Karpas-422 (cell line): ENCODE measurements at places on chromosomes 6 and 20. TPM values are rescaled to one million over a fixed set of nuclear protein-coding genes. Genes with fewer than 3 reads are reported as not detected.

DNA sequence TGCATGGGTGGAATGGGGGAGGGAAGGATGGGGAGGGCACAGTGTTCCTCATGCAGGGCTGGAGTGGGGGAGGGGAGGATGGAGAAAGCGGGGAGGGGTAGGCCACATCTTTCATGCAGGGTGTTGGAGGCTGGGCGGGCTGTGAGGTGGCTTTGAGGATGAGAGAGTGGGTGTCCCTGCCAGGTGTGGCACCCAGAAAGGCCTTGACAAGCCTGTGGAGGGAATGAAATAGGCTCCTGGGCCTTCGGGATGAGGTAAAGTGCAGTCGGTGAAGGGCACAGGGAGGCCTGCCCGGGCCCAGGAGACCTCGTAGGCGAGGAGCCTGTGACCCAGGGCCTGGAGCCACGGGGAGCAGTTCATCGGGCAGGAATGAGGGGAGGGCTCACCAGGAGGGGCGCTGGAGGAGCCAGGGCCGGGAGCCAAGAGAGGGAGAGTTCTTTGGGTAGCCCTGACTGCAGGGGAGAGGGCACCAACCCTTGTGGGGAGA, 7.6 kb downstream of the CEBPB start:
- peaks cover under 1% of the 10 kb centered on the region; the same call in 1 of the 2 replicates for H3K4me1 ChIP-seq
- no peak overlapping the region for H3K4me3 ChIP-seq
- H3K27me3 ChIP-seq: no peaks in the 10 kb centered on the region
- DNase-seq: no peak
- H3K27ac ChIP-seq: no peak overlapping the region
- no peaks in the 10 kb centered on the region for H3K36me3 ChIP-seq

DNA sequence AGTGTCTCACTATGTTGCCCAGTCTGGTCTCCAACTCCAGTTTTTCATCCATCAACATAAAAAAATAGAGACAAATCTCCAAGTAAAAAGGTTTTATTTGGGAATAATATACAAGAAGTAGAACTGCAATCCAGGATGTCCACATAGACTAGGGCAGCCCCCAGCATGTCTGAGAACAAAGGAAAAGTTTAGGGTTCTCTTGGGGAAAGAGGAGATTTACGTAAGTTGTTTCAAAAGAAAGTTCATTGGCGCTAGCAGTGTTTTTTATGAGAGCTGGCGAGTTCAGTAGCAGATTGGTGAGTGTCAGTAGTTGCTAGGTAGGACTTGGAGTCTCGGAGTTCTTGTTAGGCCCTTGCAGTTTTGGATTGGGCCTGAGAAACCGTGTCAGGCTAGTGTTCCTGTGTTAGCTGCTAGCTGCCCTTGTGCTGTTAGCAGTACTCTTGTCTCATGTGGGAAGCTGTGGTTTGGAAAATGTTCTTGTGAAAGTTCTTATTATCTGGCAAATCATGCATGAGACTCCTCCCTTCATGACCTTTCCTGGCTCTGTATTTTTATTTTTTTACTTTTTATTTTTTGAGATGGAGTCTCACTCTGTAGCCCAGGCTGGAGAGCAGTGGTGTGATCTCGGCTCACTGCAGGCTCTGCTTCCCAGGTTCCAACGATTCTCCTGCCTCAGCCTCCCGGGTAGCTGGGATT, 24.7 kb downstream of the TTLL9 start:
- H3K4me3 ChIP-seq: no peak overlapping the region
- H3K4me1 ChIP-seq: peaks cover 7% of the 10 kb centered on the region
- H3K27me3 ChIP-seq: no peaks in the 10 kb centered on the region
- H3K36me3 ChIP-seq: no peaks in the 10 kb centered on the region

GRCh38 chr6:89581689-89582088, 56.9 kb downstream of the LYRM2 start:
- H3K4me1 ChIP-seq: no peaks in the 10 kb centered on the region
- no peaks in the 10 kb centered on the region for H3K36me3 ChIP-seq
- DNase-seq: no peak
- no peak overlapping the region for H3K4me3 ChIP-seq

- H3K27ac ChIP-seq: no peak overlapping the region
- no peaks in the 10 kb centered on the region for H3K36me3 ChIP-seq
- DNase-seq: peak; percentile 90
- peak overlapping the region; percentile 51; the same call in 1 of the 2 replicates for H3K4me3 ChIP-seq
- peaks cover 25% of the 10 kb centered on the region for H3K4me1 ChIP-seq
Observed at GRCh38 chr6:107716688-107717089, 107.4 kb downstream of the SCML4 start.

DNA sequence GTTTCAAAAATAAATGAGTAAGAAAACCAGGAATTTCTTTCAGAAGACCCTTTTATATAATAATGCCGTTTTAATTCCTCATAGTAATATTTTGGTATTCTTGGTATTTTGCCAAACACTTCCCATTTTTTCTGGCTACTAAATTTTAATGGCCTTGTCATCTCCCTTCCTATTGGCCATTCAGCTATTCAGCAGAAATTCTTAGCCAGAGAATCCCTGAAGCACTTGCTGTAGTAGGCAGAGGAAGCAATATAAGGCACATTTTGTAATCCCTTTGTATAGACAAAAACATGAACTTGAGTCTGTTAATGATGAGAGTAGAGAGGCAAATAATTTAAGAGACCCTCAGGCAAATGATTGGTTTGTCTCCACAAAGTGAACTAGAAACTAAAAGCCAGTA, 118.4 kb upstream of the LAMP5 start:
- H3K27ac ChIP-seq: no peak overlapping the region
- H3K4me1 ChIP-seq: peaks cover 4% of the 10 kb centered on the region
- no peaks in the 10 kb centered on the region for H3K27me3 ChIP-seq
- no peak overlapping the region for H3K4me3 ChIP-seq
- no peak for DNase-seq

- no peak overlapping the region for H3K27ac ChIP-seq
- DNase-seq: no peak
- no peaks in the 10 kb centered on the region for H3K4me1 ChIP-seq
Observed at GRCh38 chr20:11551479-11551878, 366.2 kb upstream of the BTBD3 start.

DNA sequence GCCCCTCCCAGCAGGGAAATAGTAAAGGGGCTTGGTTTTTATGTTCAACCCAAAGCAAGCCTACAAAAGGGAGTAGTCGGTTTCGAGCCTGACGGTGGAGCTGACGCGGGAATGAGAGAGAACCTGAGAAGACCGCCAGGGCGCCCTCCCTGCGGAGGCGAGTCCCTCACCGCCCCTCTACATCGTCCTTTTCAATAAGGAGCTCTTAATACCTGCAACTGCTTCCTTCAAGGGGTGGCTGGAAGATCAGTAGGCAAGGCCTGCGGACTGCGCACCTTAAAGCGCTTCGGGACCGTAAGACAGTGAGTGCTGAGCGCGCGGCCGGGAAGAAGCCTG, 709 bp upstream of the ZNF76 start:
- peak; percentile 84 for DNase-seq
- no peaks in the 10 kb centered on the region for H3K27me3 ChIP-seq
- H3K36me3 ChIP-seq: no peaks in the 10 kb centered on the region
- H3K4me1 ChIP-seq: peaks cover 47% of the 10 kb centered on the region
- peak overlapping the region; percentile 83 for H3K4me3 ChIP-seq
- peak overlapping the region; percentile 21; the same call in 1 of the 2 replicates for H3K27ac ChIP-seq

Gene CUTA
- 223 and 260 TPM in 2 replicates for total RNA-seq

Gene SOBP
- total RNA-seq: 16.1 and 17.8 TPM in 2 replicates

Gene TRIM31
- not detected in 2 replicates for total RNA-seq
